ENCODE measurements at places on chromosomes 1 and 21.

GRCh38 chr1:20603504-20604464 is 14.9 kb downstream of the CDA start:
- no peak for DNase-seq

DNA sequence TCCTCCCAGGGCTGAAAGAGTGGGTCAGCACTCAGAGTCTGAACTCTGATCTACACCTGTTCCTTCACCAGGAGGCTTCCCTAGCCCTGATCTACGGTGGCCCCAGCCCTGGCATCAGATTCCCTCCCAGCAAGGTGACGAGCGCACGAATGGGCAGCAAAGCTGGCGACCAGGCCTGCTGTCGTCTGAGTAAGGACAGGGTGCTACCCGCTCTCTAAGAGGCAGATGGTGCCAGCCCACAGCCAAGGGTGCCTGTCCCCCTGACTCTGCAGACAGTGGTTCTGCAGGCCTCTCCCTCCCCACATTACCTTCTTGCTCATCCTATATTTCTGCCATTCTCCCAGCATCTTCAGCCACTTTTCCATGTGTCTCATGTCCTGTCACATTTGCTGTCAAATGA is 10.3 kb upstream of the SMYD3 start:
- DNase-seq, result no peak

GRCh38 chr1:153679337-153680119 is 1.0 kb downstream of the NPR1 start:
- no peak for DNase-seq

GRCh38 chr1:71641903-71642302 is 561.1 kb upstream of the ZRANB2 start:
- no peak for DNase-seq

DNA sequence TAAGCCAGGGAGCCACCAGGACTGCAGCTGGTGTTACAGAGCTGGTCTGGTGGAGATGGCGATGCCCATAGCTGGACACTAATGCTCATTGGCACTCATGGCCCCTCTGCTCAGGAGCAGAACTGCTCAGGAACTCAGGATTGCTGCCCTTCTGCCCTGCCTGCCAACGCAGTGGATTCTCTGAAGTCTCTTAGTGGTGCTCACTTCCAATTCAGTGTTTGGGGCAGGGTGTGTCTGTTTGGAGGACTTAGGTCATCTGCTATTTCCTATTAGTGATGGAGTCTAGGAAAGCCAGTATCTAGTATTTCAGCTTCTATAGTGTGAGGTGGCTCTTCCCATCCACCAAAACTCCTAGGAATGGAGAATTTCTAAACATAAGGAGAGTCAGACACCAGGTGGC is 29.1 kb downstream of the S100A10 start:
- DNase-seq, result no peak

DNA sequence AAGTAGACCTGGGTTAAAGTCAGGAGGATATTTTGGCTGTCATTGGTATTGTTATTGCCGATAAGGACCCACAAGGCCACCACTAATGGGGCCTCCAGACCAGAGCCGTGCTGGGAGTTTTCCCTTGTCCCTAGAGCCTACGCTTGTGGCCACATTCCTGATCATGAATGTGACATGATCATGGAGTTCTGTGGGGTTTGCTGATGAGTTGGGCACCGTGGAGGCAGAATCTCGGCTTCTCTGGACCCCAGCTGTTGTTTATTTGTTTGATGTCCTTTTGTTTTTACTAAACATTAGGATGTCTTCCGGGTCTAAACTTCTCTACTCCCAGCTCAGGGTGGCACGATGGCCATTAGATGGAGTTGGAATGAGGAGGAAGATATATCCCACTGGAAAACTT is 74.9 kb upstream of the TMPRSS2 start:
- DNase-seq, result no peak

DNA sequence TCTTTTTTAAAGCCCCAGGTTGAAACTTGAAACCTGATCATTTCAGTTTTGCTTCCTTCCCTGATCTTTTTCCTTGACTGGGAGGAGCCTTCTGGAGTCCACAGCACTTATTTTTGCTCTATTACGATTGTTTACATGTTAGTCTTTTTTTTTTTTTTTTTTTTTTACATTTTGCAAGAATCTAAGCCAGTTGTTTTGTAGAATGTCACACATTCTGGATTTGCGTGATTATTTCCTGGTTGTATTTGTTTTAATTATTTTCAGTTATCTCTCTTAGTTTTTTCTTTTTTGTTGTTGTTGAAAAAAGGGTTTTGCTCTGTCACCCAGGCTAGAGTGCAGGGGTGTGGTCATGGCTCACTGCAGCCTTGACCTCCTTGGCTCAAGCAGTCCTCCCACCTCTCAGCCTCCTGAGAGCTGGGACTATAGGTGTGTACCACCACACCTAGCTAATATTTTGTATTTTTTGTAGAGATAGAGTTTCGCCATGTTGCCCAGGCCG is 32.8 kb downstream of the OSBPL9 start:
- no peak for DNase-seq

DNA sequence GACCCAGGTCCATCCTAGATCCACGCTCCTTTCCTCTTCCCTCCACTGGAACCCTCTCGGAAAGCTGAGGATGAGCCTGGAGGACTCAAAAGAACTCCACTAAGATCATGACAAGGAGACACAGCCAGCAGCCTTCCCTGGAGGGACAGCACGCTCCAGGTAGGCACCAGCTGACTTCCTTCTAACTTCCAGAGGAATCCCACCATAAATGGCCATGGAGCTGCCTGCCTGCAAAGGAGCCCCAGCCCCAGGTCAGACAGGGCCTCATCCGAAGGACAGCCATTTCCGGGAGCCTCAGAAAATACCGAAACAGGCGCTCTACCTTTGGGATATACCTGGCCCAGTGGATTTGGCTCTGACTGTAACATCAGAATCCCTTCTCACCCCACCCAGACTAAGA is 4.1 kb downstream of the SH3BP5L start:
- DNase-seq, result no peak

DNA sequence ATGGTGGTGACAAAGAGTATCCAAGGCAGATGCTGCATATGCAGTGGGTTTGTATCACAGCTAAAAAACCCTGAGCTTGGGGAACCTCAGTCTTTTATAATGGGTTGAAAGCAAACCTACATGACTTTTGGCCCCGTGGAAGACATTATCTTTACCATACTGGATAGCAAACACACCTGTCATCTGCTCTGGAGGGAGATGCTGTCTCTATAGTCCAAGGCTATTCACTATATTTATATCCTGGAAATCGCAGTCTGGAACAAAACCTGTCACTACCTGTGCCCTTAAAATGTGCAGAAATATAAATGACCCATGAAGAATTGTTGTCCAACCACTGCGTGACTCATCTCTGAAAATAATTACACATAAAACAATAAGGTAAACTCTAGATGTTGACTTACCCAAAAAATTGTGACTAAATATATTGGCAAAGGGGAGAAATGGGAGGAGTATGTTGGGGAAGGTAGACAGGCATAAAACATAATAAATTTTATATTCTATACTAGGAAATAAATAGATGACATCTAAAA is 121.0 kb upstream of the CXADR start:
- DNase-seq, result no peak

- no peak for DNase-seq
Observed at GRCh38 chr1:99600782-99601181, 45.1 kb upstream of the PALMD start.

DNA sequence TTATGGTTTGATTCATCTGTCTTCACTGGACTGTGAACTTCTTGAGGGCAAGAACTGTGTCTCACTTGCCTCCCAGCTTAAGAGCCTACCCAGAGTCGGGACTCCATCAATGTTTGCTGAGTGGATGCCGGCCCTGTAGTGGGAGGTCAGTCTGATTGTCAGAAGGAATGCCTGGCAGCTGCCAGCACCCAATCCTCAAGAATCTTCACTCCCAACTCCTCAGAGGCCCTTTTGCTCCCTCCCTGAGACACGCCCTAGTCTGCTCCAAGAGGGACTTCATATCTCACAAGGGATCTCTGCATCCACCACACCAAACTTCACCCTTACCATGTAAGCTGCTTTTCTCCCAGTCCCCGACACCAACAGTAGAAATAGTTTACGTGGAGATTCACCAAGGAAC is 15.2 kb upstream of the KDM4A start:
- no peak for DNase-seq

GRCh38 chr1:150516050-150516591 is 569 bp downstream of the FALEC start:
- DNase-seq, result no peak

- no peak for DNase-seq
Observed at GRCh38 chr1:82185084-82185483, 384.4 kb downstream of the ADGRL2 start.

DNA sequence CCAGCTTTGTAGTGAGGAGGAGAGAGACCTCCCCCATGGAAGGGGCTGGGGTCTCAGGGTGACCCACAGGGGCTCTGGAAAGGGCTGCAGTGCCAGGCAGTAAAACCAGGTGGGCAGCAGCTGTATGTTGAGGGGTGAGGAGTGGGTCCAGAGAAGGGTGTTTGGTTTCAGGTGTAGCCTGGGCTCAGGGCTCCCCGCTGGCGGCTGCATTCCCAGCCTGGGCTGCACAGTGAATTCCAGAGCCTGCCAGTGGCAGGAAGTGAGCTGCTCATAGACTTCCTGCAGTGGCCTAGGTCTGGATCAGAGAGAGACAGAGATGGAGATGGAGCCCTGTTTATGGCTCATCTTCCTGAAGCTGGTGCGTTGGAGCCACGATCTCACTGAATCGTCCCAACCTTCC is 356.4 kb downstream of the PTPRU start:
- DNase-seq, result no peak

DNA sequence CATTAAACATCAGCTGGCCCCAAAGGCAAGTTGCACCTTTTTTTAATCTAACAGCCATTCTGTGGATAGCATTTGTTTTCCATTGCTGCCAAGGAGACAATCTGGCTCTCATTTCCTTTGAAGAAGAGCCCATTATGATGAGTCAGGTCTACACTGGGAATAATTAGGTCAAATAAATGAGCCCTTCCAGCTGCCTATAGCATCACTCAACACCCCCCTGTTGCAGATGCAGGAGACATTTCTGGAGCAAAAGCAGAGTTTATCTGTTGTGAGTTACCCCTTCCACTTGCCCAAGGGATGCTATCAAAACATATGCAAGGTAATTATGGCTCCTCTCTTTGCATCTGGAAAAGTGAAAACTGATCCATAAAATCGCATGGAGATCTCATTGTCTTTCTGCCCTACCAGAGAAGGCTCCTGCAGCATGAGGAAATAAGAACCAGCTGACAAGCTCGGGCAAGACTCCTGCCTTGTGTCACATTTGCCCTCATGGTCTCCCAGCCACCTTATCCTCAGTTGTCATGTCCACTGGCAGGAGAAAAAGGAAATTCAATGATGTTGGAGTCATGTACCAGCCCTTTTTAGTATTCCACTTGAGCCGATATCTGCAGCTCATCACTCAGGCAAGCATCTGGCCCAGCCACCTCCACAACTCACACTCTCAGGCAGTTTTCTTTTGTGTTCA is 135.9 kb downstream of the SLC30A10 start:
- no peak for DNase-seq

DNA sequence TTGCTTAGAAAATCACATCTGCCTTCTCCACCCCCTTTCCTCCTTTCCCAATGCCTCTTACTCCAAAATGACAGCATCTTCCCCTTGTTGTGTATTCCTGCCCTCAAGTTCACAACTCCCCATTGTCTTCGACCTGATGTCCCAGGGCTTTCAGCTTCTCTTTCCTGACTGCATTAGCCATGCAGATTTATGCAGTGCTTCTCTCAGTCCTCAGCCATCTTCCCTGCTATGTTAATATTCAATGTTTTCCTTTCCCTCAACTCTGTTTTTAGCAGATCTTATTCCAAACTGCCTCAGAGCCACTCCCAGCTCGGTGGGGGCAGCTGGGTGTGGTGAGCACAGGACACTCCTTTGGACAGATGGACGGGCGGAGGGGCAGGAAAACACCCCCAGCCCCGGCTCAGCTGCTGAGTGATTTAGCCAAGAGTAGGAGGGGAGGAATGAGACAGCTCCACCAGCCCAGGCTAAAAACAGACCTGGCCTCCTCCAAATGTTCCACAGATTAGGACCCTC is 71.0 kb downstream of the CD2 start:
- DNase-seq, result no peak

DNA sequence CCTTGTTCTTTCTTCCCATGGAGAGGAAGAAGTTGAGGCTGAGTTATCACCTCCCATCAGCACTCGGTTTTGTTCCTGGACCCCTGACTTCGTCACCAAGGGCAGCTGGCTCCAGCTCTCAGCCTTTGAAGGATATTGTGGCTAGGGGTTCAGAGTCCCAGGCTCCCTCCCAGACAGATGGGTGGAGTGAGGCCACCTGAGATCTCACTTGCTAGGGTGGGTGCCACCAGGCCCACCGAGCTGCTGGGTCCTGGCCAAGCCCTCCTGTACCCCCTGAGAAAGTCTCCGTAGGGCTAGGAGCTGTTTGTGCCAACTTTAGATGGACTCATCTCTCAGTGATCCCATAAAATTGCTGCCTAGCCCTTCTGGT is 6.9 kb downstream of the MX2 start:
- DNase-seq, result no peak

- DNase-seq, result no peak
Observed at GRCh38 chr1:232793944-232794343, 11.3 kb upstream of the MAP10 start.

- DNase-seq, result no peak
Observed at GRCh38 chr1:160103658-160104408, 5.4 kb upstream of the IGSF8 start.

- no peak for DNase-seq
Observed at GRCh38 chr1:226309398-226310244, 657 bp upstream of the LIN9 start.

DNA sequence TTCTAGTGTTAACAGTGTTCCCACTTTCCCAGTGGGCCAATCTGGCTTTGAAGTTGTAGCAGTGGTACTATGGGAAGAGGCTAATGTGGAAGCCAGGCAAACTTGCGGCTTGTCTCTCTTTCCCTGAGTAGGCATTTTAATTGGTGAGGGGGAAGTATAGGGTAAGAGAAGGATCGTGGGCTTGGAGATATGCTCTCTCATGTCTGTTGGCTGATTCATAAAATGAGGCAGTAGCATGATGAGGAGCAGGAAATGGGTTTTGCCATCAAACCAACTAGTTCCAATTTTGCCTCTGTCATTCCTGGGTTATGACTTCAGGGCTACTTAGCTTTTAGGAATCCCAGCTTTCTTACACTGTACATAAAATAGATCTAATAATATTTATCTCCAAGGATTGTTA is 12.1 kb downstream of the C8A start:
- DNase-seq, result no peak

DNA sequence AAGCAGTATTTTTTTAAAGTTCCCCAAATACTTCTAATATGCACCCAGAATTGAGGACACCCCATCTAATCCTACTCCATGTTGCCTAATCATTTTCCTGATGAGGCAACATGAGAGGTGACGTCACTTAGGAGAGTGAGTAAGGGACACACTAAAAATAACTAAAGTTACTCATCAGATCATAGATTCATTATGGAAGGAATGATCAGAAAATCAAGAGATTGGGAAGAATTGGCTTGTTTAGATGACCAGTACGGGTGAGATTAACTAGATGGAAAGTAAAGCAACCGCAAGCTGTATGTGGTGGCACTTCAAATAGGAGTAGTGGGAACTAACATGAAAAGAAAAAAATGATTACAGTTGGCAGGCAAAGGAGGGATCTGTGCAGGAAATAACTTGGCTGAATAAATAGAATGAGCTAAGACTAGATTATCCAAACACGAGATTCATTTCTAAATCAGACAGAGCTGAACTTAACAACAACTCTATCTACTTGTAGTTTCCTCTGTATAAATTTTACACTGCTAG is 61.4 kb upstream of the CXADR start:
- DNase-seq, result no peak

Data from activated gamma-delta T cell (primary cell).